ENCODE measurements at places on chromosomes 13 and 19. TPM values are rescaled to one million over a fixed set of nuclear protein-coding genes. Genes with fewer than 3 reads are reported as not detected.

Gene ZNF829
- 0.57 TPM for polyA plus RNA-seq

Gene HSPBP1
- polyA plus RNA-seq: 30.9 TPM

Gene FAM83E
- polyA plus RNA-seq: 6.5 TPM

Gene ARHGAP45
- 17.7 TPM for polyA plus RNA-seq

Gene GAPDHS
- polyA plus RNA-seq: not detected

Gene CEACAM16
- polyA plus RNA-seq: not detected

Gene GNG7
- polyA plus RNA-seq: 1.2 TPM

Gene MAP3K10
- polyA plus RNA-seq: 5.9 TPM

Gene OCEL1
- polyA plus RNA-seq: 7.9 TPM

Gene SIGLEC12
- 0.04 TPM for polyA plus RNA-seq

Gene SELENOV
- not detected for polyA plus RNA-seq

Gene FXYD1
- polyA plus RNA-seq: 13.2 TPM

Gene HTR2A
- 0.02 TPM for polyA plus RNA-seq

Gene C19orf33
- polyA plus RNA-seq: 1,919 TPM

Gene ZNF578
- polyA plus RNA-seq: 0.27 TPM

Gene IFNL4
- not detected for polyA plus RNA-seq

Gene ZNF223
- polyA plus RNA-seq: 2.6 TPM

Gene KIR3DL1
- not detected for polyA plus RNA-seq

Gene CEACAM3
- 0.76 TPM for polyA plus RNA-seq

Gene SYT3
- 0.20 TPM for polyA plus RNA-seq

Gene ZNF649
- 5.3 TPM for polyA plus RNA-seq

Gene RAB3A
- 0.81 TPM for polyA plus RNA-seq

Gene TMPRSS9
- polyA plus RNA-seq: not detected

Gene FGF21
- not detected for polyA plus RNA-seq

Gene TYK2
- polyA plus RNA-seq: 96.8 TPM

Gene COX6B2
- 0.48 TPM for polyA plus RNA-seq

Gene PTGER1
- polyA plus RNA-seq: 0.32 TPM

Gene DIAPH3
- polyA plus RNA-seq: 1.3 TPM

Gene NOTCH3
- polyA plus RNA-seq: 46.2 TPM

Gene KCTD4
- not detected for polyA plus RNA-seq

Gene KLC3
- 15.0 TPM for polyA plus RNA-seq

Gene KLK4
- polyA plus RNA-seq: 0.18 TPM

Gene RUBCNL
- polyA plus RNA-seq: 0.26 TPM

Gene HIF3A
- polyA plus RNA-seq: 12.3 TPM

Gene FCGBP
- polyA plus RNA-seq: 3.0 TPM

Gene RAB11B
- 60.8 TPM for polyA plus RNA-seq

Gene EBI3
- 0.53 TPM for polyA plus RNA-seq

Gene TEKTIP1
- polyA plus RNA-seq: 0.41 TPM

Gene NKG7
- 3.2 TPM for polyA plus RNA-seq

Gene RFPL4AL1
- polyA plus RNA-seq: not detected

Gene OVOL3
- not detected for polyA plus RNA-seq

Gene NKPD1
- 0.61 TPM for polyA plus RNA-seq

Gene KDELR1
- 62.7 TPM for polyA plus RNA-seq

Gene RELB
- polyA plus RNA-seq: 7.2 TPM

Gene CEACAM20
- polyA plus RNA-seq: not detected

Gene APOC4
- not detected for polyA plus RNA-seq

Gene SOX1
- polyA plus RNA-seq: not detected

Gene ATXN8OS
- not detected for polyA plus RNA-seq

Gene SPTBN4
- 0.68 TPM for polyA plus RNA-seq

Gene DLL3
- polyA plus RNA-seq: 0.04 TPM

Measured in esophagus (tissue), 2 donors.